ENCODE measurements at places on chromosomes 6 and 20.

GRCh38 chr6:27145731-27146455, 101.6 kb upstream of the PRSS16 start:
- DNase-seq: peak; percentile 94

- DNase-seq: no peak
These were observed 255.5 kb downstream of the CDC5L start for GRCh38 chr6:44642870-44643522.

GRCh38 chr6:133986942-133987341, 33.9 kb downstream of the TBPL1 start:
- DNase-seq: no peak

DNA sequence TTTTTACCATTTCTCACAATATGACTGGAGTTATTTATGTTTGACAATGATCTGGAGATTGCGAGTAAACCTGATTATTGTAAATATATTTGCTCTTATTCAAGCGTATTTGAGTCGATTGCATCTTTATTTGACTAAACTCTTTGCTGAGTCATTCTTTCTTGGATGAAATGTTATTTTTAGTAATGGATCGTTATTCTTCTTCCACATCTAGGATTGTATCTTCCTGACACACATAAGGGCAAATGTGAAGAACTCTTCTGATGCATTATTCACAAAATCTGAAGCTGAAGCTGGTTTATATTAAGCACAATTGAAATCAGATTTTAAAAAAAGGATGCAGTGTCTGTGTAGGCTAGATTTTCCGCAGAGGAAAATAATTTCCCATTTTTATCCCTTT, 68.2 kb downstream of the SEL1L2 start:
- no peak for DNase-seq

GRCh38 chr20:41938353-41938752, 320.2 kb upstream of the CHD6 start:
- DNase-seq: no peak

DNA sequence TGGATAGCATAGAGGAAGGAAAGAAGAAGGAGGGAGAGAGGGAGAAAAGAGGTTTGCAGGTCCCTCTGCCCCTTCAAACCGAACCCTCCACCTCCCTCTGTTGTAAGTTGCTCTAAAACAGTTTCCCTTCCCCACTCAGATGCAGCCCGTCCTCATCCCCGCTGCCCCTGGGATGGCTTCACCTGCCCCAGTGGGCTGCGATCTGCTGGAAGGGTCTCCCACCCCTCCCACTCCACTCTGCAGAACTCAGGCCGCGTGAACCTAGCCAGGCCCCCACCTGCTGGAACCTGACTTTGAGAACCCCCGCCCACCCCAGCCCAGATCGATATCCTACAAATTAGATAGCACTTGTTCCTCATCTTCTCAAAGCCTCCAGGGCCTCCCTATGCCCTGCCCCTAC, 190.8 kb downstream of the DLL1 start:
- no peak for DNase-seq
